ENCODE measurements at places on chromosomes 12 and 14.

- DNase-seq = no peak
Measured at GRCh38 chr12:124492879-124493808, 74.3 kb downstream of the NCOR2 start.

- no peak for DNase-seq
Measured at GRCh38 chr12:69999561-69999960, 174.5 kb downstream of the MYRFL start.

- DNase-seq = no peak
Measured at GRCh38 chr12:95014554-95014953, 11.1 kb upstream of the NDUFA12 start.

DNA sequence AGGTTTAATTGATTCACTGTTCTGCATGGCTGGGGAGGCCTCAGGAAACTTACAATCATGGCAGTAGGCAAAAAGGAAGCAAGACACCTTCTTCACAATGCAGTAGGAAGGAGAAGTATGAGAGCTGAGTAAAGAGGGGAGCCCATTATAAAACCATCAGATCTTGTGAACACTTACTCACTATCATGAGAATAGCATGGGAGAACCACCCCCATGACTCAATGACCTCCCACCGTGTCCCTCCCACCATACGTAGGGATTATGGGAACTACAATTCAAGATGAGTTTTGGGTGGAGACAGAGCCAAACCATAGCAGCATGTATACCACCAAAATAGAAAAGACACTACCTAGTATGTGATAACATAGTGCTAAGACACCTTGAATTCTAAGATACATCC, 2.9 kb upstream of the HMGA2 start:
- DNase-seq = no peak

- no peak for DNase-seq
Measured at GRCh38 chr12:30978639-30979038, 52.1 kb downstream of the TSPAN11 start.

GRCh38 chr14:104465482-104466390, 113.8 kb upstream of the C14orf180 start:
- no peak for DNase-seq

- no peak for DNase-seq
Measured at GRCh38 chr14:102764220-102764671, 13.0 kb upstream of the TRAF3 start.

DNA sequence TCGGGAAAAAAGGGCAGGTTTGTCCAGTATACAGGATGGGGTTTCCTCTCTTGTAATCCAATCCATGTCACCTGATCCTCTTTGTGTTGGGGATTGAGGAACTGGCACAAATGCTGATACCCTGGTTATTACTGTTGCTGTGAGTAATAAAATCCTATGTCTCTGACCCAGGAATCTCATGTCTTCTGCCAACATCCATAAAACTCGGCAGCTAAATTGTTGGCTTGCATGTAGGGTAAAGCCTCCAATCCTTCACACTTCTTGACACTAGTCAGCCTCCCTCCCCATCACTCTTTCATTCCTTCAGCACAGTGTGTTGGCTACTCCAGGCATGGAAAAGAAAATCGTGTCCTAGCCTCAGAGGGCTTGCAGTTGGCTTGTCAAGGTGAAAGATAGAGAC, 9.2 kb upstream of the NOS1 start:
- DNase-seq = no peak

Data from stimulated activated CD8-positive, alpha-beta memory T cell treated with anti-CD3 and anti-CD28 coated beads, Interleukin-2, amount 100 ng/mL, for 48 hours (primary cell).